ENCODE measurements at places on chromosomes 6 and 20.

- no peak for DNase-seq
Measured at GRCh38 chr20:20317621-20318364, 50.1 kb upstream of the INSM1 start.

DNA sequence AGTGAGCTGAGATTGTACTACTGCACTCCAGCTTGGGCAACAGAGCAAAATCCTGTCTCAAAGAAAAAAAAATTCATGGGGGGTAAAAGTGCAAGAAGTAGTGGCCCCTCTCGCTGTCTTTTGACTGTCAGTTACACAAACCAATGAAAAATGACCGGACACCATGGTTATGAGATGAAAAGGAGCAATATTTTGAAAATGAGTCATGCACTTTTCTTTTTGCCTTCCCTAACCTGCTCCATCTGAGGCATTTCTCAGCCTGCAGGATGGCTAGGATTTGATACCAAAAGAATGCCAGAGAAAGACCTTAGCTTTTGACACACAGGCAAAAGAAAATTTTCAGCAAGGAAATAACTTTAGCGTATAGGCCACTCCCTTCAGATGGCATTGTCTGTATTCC lies 181.7 kb upstream of the ARID1B start:
- DNase-seq = no peak

DNA sequence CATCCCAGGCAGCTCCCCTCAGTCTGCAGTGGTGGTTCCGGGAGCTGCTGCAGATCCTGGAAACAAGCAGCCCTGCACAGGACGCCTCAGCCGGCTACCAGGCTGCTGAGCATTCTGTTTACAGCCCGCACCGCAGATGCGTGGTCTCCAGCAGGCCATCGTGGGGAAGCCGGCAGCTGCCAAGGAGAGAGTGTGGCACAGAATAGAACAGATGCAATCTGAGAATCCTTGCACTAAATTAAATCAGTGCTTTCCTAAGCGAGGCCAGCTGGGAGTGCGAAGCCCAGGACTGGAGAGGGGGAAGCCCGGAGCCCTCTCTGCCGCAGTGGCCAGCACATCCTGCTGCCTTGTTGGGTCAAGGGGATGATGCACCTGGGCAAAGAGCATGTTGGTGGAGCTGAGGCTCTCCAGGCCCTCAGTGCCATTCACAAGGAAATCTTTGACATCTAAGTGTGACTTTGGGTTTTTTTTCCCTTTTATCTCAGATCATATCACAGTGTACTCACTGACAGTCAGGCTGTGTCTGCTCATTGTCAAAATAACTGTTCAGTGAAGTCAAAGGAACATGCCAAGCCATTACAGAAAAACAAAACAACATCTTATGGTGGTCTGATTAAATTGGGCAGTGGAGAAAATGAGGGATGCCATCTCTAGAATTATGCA lies 118.1 kb downstream of the SYNDIG1 start:
- DNase-seq = peak; percentile 95

GRCh38 chr6:20068421-20068988 lies 143.8 kb downstream of the MBOAT1 start:
- no peak for DNase-seq

DNA sequence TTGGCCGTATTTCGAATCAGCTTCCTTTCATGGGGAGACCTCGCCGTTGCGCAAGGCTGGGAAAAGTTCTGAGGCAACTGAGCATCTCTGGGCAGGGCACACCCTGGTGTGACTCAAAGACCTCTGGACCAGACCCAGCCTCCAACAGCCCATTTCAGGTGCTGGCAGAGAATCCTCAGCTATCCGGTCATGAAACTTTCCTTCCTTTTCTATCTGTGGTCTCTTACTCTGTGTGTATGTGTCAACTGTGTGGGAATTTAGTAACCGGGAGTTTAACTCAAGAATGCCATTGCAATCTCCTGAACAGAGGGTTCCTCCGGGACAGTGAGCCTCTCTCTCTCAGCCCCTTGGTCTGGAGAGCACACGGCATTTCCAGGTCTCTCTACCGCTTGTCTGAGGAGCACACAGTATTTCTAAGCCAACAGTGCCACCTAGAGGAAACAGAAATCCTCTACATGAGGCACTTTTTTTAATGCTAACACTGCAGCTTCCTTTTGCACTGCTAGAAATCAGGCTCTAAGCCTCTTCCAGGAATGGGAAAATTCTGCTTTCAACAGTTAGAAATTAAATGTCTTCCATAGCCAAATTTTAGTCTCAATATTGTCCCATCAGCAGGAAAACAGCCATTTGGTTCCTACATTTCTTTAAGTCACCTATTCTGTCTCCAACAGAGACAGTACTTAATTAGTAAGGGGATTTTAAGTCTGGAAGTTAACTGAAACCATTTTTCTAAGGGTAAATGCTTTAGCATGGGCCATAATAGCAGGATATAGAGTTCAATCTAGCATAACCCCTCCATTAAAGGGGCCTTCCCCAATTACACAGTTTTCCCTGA lies 32.7 kb downstream of the PLN start:
- no peak for DNase-seq

DNA sequence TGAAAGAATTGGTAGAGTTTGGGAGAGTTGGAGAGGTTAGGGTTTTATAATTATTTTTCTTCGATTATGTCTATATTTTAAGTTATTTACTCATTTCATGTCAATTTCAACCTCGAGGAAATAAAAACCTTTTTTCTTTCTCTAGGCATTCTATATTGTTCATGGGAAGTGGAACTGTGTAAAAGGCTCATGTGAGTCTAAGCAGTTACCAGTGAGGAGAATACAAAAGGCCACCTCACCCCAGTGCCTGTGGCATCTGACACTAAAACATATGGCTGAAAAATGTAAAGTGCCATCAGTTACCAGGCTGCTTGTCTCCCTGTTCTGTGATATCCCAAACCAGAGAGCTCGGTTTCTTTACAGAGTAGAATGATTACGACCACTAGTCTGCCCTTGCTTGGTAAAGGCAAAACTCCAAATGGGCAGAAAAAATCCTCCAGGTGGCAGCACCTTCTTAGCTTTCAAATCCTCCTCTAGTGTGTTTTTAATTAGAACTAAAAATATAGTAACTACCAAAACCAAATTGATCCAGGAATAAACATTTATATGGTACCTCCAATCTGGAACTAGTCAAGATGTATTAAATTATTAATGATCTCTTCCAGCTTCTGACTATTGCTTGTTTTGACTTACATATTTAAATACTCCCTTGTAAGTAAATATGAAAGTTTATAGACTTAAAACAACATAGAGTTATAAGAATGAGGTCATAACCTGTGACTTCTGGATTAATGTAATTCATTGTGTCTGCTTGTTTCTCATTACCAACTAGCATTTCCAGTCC lies 122.6 kb upstream of the MCHR2 start:
- DNase-seq = no peak

DNA sequence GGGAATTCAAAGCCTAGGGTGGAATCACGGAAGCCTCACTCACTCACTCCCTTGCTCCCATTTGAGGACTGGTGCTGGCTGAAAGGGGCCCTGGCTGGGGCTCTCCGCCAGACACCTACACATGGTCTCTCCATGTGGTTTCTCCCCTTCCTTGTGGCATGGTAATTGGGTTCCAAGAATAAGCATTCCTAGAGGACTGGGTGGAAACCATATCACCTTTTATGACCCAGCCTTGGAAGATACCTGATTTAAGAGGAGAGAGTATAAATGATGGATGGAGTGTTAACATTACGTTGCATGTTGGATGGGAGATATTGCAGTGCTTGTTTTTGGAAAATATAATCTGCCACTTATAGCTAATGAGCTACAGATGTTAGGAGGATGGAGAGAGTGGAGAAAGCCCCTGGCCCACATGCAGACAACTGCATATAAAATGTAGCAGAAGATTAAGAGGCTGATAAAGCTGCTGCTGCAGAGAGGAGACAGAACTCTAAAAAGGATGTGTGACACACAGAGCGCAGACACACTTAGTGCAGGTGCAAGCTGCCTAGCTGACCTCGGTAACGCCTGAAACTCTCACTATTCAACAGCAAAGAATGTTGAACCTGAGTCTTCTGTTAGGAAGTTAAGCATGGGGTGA lies 23.3 kb upstream of the CDKN1A start:
- DNase-seq = no peak

- DNase-seq = no peak
Measured at GRCh38 chr20:43432498-43432897, 25.2 kb upstream of the SRSF6 start.

DNA sequence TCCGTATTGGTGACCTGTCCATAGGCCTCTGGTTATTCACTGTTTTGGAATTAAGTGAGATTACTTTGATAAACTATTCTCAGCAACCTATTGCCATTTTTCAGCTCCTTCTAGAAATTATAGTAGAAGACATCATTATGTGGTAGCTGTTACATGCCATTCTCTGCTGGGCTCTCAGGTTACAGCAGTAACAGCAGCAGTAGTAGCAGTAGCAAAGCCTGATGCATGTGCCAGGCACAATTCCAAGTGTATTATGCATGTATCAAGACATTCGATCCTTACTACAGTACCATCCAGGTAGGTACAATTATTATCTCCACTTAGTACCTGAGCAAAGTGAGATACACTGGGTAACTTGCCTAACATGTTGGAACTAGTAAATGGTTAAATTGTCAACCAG lies 74.3 kb downstream of the RPS12 start:
- DNase-seq = no peak

- peak; percentile 57 for DNase-seq
Measured at GRCh38 chr6:109447878-109448555, 7.5 kb downstream of the SMPD2 start.
